ENCODE measurements at places on chromosomes 1 and 21.

GRCh38 chr1:31744165-31744888 lies 19.8 kb downstream of the ADGRB2 start:
- H3K27me3 ChIP-seq = no peaks in the 10 kb centered on the region
- H3K4me1 ChIP-seq = peaks cover 6% of the 10 kb centered on the region
- H3K4me3 ChIP-seq = no peak overlapping the region
- DNase-seq = no peak

DNA sequence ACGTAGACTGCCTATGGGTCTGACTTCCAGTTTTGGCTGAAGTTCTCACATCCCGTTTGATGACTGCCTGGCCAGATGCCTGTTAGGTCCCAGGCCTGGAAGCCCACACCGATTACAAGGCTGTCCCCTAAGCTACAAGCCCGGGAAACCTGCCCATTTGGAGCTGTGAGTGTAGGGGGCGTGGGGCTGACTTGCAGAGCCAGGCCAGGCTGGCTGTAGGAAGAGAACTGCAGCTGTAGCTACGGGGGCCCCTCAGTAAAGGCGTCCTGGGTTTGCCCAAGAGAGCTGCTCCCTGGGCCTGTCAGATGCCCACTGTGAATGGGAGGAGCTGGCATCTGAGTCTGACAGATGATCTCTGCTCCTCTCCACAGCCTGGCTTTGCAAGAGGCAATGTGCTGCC lies 199.7 kb downstream of the CAMTA1 start:
- H3K27ac ChIP-seq = no peak overlapping the region
- H3K36me3 ChIP-seq = no peaks in the 10 kb centered on the region
- H3K4me1 ChIP-seq = no peaks in the 10 kb centered on the region
- DNase-seq = no peak
- H3K27me3 ChIP-seq = peaks cover 28% of the 10 kb centered on the region
- H3K4me3 ChIP-seq = no peak overlapping the region

GRCh38 chr1:46130606-46131005 lies 1.8 kb downstream of the PIK3R3 start:
- peaks cover 66% of the 10 kb centered on the region for H3K27me3 ChIP-seq
- peaks cover 35% of the 10 kb centered on the region for H3K4me1 ChIP-seq
- no peak overlapping the region for H3K4me3 ChIP-seq
- no peak for DNase-seq
- peaks cover 2% of the 10 kb centered on the region for H3K36me3 ChIP-seq

GRCh38 chr1:213277036-213277435 lies 226.0 kb downstream of the RPS6KC1 start:
- DNase-seq = no peak
- peaks cover 31% of the 10 kb centered on the region for H3K36me3 ChIP-seq
- H3K4me3 ChIP-seq = no peak overlapping the region
- no peaks in the 10 kb centered on the region for H3K27me3 ChIP-seq
- no peak overlapping the region for H3K27ac ChIP-seq

- H3K36me3 ChIP-seq = no peaks in the 10 kb centered on the region
- H3K4me1 ChIP-seq = no peaks in the 10 kb centered on the region
- H3K27ac ChIP-seq = no peak overlapping the region
- no peaks in the 10 kb centered on the region for H3K27me3 ChIP-seq
- no peak for DNase-seq
Observed at GRCh38 chr1:219442611-219443061, 170.3 kb downstream of the ZC3H11B start.

GRCh38 chr1:117657031-117657430 lies 51.2 kb downstream of the TENT5C start:
- DNase-seq = peak; percentile 33
- H3K4me1 ChIP-seq = peaks cover 97% of the 10 kb centered on the region
- peaks cover 11% of the 10 kb centered on the region for H3K27me3 ChIP-seq
- H3K27ac ChIP-seq = no peak overlapping the region

- DNase-seq = no peak
- no peak overlapping the region for H3K27ac ChIP-seq
- no peaks in the 10 kb centered on the region for H3K4me1 ChIP-seq
- H3K4me3 ChIP-seq = no peak overlapping the region
Observed at GRCh38 chr1:64653466-64653865, 91.4 kb upstream of the RAVER2 start.

- H3K36me3 ChIP-seq = no peaks in the 10 kb centered on the region
- peaks cover 53% of the 10 kb centered on the region for H3K27me3 ChIP-seq
- peak; percentile 63 for DNase-seq
- peak overlapping the region; percentile 60 for H3K4me3 ChIP-seq
Observed at GRCh38 chr1:153679337-153680119, 1.0 kb downstream of the NPR1 start.

DNA sequence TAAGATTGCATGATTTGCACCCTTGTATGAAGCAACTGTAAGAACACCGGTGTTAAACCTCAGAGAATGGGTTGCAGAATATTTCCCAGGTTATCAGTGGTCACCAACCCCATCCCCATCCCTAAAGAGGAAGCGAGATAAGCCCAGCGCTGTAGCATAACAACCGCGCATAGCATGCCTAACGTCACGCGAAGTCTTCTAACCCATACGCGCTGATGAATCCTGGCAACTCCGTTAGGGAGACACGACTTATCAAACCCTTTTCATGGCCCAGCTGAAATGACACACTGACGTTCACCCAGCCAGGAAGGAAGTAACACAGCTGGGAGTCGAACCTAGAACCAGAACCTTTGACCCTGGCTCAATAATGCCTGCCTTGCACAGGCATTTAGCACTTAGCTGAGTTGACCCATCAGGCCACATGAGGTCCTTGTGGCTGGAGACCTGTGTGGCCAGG lies 24.2 kb downstream of the TMEM51 start:
- peaks cover 16% of the 10 kb centered on the region for H3K4me1 ChIP-seq
- no peaks in the 10 kb centered on the region for H3K36me3 ChIP-seq
- no peak overlapping the region for H3K4me3 ChIP-seq

DNA sequence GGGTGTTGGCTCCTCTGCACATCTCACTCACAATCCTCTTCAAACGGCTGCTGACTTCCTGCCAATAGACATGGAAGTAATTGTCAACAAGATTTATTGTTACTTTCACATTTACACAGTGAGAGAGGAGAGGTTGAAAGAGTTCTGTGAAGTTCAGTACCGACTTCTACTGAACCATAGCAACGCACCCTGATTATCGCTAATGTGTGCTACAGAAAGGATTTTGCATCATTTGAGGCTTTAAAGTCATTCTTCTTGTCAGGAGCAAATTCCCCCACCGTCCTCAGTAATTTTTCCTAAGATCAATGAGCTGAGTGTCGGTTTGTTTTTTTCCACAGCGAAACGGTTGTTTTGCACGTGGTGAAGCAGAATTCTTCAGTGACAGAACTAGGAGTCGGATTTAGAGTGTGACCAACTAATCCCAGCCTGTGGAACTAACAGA lies 361.0 kb downstream of the ADGRL2 start:
- H3K27ac ChIP-seq = no peak overlapping the region
- no peak overlapping the region for H3K4me3 ChIP-seq
- H3K27me3 ChIP-seq = no peaks in the 10 kb centered on the region
- peaks cover 12% of the 10 kb centered on the region for H3K4me1 ChIP-seq
- no peaks in the 10 kb centered on the region for H3K36me3 ChIP-seq

DNA sequence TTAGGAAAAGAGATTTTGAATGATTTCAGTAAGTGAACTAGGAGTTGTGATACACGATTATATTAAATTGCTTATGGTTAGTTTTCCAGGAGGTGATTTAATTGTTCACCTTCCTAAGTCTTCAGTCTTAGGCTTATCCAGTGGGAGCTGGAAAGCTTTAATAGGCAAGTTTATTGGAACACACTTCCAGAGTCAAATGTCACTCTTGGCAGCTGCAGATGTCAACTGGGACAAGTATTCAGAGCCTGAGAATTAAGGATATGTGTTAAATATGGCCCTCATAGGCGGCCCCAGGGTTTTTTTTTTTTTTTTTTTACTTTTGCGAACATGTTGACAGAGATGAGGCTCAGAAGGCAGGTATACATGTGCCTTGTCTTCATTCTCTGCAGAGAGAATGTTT lies 29.2 kb downstream of the UCK2 start:
- no peak overlapping the region for H3K27ac ChIP-seq
- DNase-seq = no peak
- peaks cover 19% of the 10 kb centered on the region for H3K36me3 ChIP-seq
- peaks cover 32% of the 10 kb centered on the region for H3K4me1 ChIP-seq
- H3K27me3 ChIP-seq = no peaks in the 10 kb centered on the region

GRCh38 chr1:8441426-8441825 lies 123.5 kb downstream of the SLC45A1 start:
- H3K27ac ChIP-seq = no peak overlapping the region
- no peak for DNase-seq
- H3K4me1 ChIP-seq = peaks cover 18% of the 10 kb centered on the region
- H3K4me3 ChIP-seq = no peak overlapping the region
- no peaks in the 10 kb centered on the region for H3K27me3 ChIP-seq
- peaks cover 12% of the 10 kb centered on the region for H3K36me3 ChIP-seq

- H3K27ac ChIP-seq = no peak overlapping the region
- DNase-seq = no peak
- no peaks in the 10 kb centered on the region for H3K36me3 ChIP-seq
Observed at GRCh38 chr1:107976431-107976830, 11.5 kb upstream of the VAV3 start.

DNA sequence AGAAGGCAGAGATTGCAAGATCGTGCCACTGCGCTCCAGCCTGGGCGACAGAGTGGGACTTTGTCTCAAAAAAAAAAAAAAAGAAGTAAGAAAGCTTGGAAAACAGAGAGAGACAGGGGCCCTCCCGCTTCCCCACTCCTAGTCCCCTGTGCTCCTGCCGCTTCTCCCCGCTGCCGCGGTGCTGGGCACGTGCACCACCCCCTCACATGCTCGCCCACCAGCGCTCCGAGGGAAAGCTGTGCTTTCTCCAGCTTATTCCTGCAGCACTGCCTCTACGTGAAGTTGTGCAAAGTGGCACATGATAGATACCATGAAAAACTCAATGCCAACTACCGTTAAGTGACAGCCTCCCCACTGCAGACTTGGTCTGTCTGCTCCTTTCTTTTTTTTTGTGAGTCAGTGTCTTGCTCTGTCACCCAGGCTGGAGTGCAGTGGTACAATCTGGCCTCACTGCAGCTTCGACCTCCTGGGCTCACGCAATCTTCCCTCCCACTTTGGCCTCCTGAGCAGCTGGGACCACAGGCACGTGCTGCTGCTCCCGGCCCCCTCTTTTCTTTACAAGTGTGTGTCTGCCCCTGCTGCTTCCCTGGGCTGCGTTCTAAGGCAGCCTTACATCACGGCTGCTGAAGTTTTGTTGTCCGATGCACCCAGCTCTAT lies 15.4 kb downstream of the SLX9 start:
- H3K27me3 ChIP-seq = no peaks in the 10 kb centered on the region
- peaks cover 92% of the 10 kb centered on the region for H3K36me3 ChIP-seq
- H3K4me3 ChIP-seq = no peak overlapping the region
- peaks cover 2% of the 10 kb centered on the region for H3K4me1 ChIP-seq

DNA sequence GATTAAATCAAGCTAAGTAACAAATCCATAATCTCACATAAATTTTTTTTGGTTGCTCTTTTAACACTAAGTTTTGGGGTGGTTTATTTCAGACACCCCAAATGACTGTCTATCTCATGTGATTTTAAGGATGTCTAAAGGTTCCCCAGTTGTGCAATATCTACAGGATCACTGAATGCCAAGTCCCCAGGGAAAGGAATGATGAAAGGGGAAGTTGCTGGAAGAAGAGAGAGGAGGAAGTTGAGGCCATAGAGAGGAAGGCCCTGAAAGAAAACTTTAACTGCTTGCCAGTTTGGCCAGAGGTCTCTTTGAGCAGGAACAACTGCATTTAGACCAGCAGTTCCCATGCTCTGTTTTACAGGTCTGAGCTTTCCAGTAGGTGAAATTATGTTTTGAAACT lies 27.5 kb upstream of the SLC19A2 start:
- H3K4me1 ChIP-seq = peaks cover 40% of the 10 kb centered on the region
- H3K4me3 ChIP-seq = no peak overlapping the region
- no peaks in the 10 kb centered on the region for H3K27me3 ChIP-seq
- DNase-seq = no peak

GRCh38 chr1:162421258-162422164 lies 9.6 kb upstream of the SH2D1B start:
- H3K4me1 ChIP-seq = no peaks in the 10 kb centered on the region
- H3K27me3 ChIP-seq = peaks cover 52% of the 10 kb centered on the region
- H3K4me3 ChIP-seq = no peak overlapping the region

DNA sequence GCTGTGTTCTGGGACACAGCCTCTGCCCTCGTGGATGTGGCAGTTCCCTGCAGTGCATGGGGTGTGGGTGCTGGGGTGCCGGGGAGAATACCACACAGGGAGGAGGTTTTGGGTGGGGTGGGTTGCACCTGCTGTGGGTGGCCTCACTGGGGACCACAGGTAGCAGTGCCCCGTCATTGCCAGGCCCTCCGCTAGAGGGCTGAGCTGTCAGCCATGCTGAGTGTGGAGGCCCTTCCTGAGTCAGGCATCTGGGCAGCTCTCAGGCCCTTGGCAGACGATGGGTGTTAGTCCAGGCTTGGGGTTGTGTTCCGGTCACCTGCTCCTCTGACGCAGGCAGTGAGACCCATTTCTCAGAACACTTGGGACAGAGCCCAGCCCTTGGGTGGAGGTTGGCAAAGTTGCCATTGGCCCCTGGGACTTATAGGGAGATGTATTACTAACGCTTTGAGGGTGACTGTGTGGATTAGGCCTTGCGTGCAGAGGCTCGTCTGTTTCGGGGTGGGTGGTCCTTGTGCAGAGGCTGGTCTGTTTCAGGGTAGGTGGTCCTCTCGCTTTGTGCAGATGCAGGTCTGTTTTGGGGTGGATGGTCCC lies 23.9 kb downstream of the PCNT start:
- DNase-seq = no peak
- no peak overlapping the region for H3K27ac ChIP-seq
- no peaks in the 10 kb centered on the region for H3K27me3 ChIP-seq

GRCh38 chr1:95467036-95467435 lies 233.0 kb downstream of the RWDD3 start:
- H3K4me1 ChIP-seq = no peaks in the 10 kb centered on the region
- H3K36me3 ChIP-seq = no peaks in the 10 kb centered on the region
- no peak overlapping the region for H3K4me3 ChIP-seq
- H3K27me3 ChIP-seq = no peaks in the 10 kb centered on the region
- H3K27ac ChIP-seq = no peak overlapping the region

GRCh38 chr21:36375994-36376393 lies 9.2 kb upstream of the CHAF1B start:
- H3K4me3 ChIP-seq = no peak overlapping the region
- no peaks in the 10 kb centered on the region for H3K27me3 ChIP-seq
- peaks cover 62% of the 10 kb centered on the region for H3K36me3 ChIP-seq

- DNase-seq = no peak
- no peak overlapping the region for H3K4me3 ChIP-seq
- peak overlapping the region; percentile 50 for H3K27ac ChIP-seq
- peaks cover 2% of the 10 kb centered on the region for H3K4me1 ChIP-seq
- H3K36me3 ChIP-seq = peaks cover 80% of the 10 kb centered on the region
- no peaks in the 10 kb centered on the region for H3K27me3 ChIP-seq
Observed at GRCh38 chr1:32231843-32232432, 9.7 kb downstream of the EIF3I start.

DNA sequence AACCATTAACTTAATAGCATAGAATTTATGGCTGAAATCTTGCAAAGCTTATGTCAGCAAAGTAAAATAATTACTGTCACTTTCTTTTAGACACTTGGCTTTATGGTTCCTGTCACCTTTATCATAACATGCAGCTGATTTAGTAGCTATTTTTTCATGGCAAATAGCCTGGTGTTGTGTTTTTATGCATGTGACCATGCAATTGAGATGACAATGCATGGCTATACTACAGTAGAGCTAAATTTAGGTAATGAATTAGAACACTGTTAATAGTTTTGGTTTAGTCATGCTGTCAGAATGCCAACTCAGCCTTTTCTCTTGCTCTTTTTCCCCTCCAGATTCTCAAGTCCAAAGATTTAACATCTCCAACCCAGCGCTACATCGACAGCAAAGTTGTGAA lies 88.6 kb downstream of the TGFB2 start:
- H3K4me3 ChIP-seq = no peak overlapping the region
- no peaks in the 10 kb centered on the region for H3K4me1 ChIP-seq
- H3K27ac ChIP-seq = no peak overlapping the region
- no peaks in the 10 kb centered on the region for H3K36me3 ChIP-seq
- DNase-seq = no peak
- peaks cover 12% of the 10 kb centered on the region for H3K27me3 ChIP-seq
